Pons (tissue), 1 donor: ENCODE measurements at places on chromosomes 2 and 18.

- no peak for DNase-seq
Measured at GRCh38 chr18:78980279-78980771, 707 bp downstream of the SALL3 start.

- DNase-seq, result no peak
Measured at GRCh38 chr2:101969723-101970122, 22.0 kb upstream of the IL1R2 start.

DNA sequence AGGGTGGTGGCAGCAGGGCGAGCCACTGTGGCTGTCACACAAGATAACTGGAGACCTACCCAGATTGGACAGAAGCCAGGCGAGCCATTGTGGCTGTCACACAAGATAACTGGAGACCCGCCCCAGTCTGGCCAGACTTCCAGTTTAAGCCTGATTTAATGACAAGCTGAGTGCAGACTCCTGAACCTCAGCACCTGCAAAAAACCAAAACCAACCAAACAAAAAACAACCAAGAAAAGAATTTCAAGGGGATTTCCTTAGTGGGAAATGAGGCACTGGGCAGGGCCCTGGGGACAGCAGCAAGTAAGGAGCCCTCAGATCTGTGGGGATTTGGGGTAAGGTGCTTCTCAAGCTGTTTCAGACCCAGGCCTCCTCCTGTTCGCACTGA, 95.2 kb upstream of the BOD1L2 start:
- DNase-seq, result no peak

DNA sequence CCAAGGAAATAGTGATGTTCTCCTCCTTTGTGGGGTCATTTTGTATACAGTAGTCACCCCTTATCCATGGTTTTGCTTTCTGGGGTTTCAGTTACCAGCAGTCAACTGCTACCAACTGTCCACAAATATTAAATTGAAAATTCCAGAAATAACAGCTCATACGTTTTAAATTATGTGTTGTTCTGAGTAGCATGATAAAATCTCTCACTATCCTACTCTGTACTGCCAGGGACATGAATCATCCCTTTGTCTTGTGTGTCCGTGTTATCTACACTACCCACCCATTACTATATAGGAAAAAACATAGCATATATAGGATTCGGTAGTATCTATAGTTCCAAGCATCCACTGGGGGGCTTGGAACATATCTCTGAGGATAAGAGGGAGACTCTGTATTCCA, 120.9 kb upstream of the DCC start:
- DNase-seq, result no peak

GRCh38 chr2:121199281-121200010, 85.6 kb downstream of the TFCP2L1 start:
- no peak for DNase-seq

DNA sequence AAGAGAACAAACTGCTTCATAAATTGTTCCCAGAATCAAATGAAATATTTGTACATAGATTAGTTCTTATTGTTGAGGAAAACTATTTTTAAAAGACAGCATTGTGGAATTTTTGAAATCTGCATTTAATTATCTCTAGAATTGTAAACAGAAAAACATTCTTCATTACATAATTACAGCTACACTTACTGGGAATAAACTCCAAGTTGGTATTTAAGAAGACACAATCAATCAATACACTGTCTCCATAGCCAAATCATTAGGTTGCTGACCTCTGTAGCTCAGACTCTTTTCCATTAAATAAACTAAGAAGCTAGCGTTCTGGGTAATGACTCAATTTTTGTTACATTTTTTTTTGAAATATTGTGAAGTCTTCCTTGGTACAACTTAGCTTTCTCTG, 70.2 kb upstream of the PIEZO2 start:
- no peak for DNase-seq

DNA sequence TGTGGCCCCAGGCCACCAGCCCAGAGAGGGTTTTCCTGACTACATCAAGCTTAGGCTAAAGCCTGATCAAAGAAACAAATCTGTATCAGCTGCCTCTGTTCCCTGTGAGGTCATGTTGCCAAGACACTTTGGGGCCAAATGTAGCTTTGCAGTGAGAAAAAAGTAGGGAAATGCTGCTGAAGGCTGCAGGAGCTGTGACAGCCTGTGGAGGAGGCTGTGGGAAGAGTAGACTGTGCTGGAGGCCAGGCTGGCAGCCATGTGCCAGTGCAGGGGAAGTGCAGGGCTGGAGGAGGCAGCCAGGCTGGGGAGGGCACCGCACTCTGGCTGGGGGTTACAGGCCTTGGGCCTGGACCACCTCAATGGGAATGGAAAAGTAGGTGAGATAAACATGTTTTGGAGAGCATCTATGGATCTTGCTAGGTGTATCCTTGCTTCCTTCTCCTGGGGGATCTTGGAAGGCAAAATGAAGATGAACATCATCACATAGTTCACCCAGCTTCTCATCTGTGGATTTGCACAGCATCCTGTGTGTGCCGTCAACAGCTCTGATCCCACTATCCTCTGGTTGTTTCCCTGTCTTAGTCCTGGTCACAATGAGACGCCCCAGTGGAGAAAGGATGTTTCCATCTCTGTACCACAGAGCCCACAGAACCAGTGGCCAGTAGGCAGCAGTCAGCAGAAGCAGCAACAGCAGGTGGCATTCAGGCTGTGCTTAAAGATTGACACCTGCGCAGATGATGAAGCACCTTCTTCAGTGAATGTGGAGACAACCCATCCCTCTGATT, 103.8 kb upstream of the COPS8 start:
- DNase-seq, result no peak

DNA sequence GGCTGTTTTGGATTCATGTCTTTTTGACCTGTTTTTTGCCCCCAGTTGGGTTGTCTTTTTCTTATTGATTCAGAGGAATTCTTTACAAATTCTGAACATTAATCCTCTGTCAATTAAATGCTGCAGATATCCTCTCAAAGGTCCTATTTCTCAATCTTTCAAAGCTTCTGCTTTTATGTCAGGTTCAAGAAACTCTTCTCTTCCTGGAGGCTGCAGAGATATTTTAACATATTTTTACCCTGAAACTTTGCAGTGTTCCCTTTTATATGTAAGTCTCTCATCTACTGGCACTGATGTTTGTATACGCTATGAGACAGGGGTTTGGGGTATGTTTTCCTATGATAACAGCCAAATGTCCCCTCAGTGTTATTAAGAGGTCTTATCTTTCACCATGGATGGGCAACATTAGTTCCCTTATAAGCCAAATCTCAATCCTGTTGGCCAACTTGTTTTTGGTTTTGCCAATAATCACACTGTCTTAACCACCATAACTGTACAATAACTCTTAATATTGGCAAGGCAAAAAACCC, 159.3 kb downstream of the HDAC4 start:
- DNase-seq, result no peak

DNA sequence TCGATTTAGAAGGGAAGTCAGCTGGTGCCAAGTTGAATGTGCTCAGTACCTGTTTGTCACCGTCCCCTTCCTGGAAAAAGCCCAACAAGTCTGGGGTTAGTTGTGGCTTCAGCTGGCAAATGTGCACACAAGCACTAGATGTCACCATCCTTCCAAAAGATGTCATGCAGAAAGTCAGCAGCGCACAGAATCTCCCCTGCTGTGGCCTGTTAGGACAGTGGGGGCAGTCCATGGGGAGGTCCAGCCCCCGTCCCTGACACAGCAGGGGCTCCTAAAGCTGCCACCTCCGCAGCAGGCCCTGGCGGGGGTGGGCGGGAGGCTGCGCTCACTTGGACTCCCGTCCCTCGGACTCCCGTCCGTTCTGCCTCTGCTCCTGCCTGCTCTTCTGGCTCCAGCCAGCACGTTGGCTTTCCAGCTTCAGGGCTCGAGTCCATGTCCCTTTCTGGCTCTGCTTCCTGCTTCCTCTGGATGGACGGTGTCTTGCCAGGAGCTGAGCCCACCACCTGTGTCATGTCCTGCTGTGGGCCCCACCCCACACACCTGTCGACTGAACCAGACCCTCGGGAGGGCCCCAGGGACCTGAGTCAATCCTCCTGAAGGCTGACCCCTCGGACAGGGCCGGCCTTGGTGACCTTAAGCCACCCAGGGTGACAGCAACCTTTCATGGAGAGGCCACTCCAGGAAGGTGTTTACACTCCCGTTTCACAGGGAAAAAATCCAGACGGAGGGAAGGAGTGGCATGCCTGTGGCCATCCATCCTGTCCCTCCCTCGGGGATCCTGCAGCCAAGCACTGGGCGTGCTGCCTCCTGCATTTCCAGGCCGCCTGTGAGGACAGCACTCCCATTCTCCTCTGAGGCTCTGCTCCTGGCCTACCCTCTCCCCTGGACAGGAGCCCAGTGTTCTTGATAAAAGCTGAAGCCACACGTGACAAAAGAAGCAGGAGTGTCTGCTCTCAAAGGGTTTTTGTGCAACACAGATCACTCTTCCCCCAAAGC, 8.5 kb downstream of the RAB17 start:
- peak; percentile 75 for DNase-seq

DNA sequence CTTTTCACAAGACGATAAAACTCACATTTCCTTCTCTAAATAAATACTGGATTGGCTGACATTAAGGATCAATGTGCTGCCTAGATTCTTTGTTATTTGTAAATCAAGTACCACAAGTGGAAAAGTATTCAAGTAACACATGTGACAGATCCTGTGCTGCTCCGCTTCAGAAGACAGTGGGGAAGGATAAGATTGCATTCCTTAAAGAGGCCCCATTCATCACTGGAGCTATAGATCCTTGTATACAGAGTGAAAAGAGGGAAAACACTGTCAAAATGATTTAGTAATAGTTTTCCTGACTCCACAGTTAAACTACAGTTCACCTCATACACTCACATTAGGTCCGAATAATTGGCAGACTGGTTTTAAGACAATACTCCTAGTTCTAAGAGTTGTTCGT, 108.0 kb upstream of the CSRNP3 start:
- no peak for DNase-seq

DNA sequence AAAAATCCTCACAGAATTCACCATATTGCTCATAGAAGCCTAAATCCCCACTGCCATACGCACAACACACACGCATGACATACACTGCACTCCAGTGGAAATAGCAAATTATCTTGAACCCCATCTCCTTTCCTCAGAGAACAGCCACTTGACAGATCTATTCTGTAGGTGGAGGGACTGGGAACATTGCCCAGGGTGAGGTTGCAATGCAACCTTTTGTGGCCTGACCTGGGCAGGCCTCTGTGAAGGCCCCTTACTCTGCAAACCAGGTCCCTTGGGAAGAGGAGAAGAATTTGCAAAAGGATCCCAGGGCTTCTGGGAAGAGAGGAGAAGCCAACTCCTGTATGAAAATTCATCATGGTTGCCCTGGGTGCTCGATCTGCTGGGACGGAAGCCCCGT, 51.9 kb downstream of the SDC1 start:
- no peak for DNase-seq

- DNase-seq, result no peak
Measured at GRCh38 chr2:120765678-120766469, 30.2 kb downstream of the GLI2 start.

GRCh38 chr2:165114346-165114939, 89.4 kb downstream of the SCN3A start:
- no peak for DNase-seq

- DNase-seq, result no peak
Measured at GRCh38 chr2:231084565-231084964, 27.9 kb downstream of the PSMD1 start.

- DNase-seq, result no peak
Measured at GRCh38 chr2:222100704-222101699, 197.8 kb downstream of the PAX3 start.

DNA sequence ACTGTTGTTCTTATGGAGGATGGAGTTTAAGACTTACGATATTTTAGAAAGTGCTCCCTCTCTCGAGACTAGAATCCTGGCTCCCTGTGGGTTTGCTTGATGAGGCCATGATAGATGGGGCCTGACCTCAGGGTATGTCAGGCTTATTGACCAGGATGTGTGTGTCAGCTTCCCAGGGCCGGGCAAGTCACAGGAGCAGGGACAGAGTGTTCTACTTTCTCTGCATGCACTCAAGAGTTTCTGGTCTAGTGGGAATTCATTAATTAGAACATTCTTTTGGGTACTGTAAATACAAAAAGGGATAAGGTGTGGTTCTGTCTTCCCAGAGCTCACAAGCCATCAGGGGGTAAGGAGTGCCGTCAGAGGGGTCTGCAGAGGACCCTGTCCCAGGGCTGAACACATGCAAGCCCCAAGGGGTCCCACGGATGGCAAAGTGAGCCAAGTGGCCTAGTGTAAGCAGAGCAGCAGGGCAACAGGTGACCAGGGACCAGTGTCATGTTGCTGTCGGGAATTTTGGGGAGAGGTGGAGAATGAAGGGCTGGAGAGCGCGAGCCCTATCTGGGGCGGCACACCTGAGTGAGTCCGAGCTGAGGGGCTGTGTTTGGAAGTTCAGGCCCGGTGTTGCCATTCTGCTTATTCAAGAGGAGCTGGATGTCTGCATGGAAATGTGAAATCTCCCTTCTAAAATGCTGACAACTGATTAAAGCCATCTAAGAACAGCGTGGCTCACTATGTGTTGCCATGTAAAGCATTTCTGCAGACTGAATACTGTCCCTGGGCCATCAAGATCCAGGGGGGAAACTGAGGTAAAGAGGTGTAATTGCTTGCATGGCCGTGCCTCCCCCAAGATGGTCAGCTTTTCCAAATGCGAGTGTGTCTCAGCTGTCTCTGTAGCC, 91.4 kb downstream of the TGFA start:
- no peak for DNase-seq

DNA sequence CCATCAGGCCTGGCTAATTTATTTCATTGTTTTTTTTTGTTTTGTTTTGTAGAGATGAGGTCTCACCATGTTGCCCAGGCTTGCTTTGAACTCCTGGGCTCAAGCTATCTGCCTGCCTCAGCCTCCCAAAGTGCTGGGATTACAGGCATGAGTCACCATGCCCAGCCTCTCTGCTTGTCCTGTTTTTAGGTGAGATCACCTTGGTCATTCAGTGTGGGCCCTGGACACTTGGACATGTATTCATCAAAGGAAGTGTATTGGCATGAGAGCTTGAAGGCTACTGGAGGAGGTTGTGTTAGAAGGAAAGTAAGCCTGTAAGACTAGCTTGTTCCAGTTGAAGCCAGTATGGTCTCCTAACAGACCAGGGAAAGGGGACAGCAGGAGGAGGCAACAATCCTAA, 229.2 kb upstream of the RGPD4 start:
- no peak for DNase-seq

DNA sequence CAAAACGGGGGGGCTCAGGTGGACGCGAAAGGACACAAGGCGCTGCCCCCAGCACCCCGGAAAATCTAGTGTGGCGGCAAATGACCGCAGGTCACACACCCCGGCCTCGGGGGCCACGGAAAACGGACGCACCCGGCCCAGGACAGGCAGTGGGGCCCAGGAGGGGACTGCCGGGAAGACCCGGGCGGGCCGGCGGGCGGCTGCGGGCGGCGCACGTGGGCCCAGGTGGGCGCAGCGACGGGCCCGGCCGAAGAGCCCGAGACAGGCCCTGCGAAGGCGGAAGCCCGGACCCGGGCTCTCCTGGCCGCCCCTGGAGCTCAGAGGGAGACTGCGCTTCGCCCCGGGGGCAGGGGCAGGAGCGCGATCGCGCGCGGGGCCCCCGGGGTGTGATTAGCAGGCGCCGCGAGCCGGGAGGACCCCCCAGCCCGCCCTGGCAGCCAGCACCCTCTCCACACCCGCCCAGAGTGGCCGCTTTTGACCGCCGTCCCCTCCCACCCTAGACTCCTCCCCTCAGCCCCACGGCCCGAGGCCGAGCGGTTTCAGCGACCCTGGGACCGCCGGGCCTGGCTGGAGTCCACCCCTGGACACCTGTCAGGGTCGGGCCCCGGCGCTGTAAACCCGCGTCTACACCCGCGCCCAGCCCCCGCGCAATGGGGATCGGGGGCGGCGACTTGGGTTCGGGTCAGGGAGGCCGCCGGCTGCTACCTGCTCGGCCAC, 773 bp downstream of the MBP start:
- DNase-seq, result no peak
